ENCODE measurements at places on chromosomes 12 and 14.

DNA sequence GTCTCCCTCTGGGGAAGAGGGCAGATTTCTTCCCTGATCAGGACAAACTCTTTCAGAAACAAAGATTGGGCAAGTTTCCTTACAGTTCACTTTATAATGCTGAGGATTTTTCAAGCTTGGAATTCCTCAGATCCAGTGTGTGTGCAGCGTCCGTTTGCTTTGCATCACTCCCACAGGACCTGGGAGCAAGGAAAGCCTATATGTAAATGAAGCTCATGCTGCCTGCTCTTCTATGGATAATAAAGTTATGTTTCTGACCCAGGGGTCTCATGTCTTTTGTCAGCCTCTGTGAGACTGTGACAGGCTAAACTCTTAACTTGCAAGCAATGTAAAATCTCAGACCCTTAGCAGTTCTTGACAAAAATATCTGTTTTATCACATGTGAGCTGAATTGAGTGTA is 41.6 kb downstream of the TRHDE start:
- DNase-seq = no peak

DNA sequence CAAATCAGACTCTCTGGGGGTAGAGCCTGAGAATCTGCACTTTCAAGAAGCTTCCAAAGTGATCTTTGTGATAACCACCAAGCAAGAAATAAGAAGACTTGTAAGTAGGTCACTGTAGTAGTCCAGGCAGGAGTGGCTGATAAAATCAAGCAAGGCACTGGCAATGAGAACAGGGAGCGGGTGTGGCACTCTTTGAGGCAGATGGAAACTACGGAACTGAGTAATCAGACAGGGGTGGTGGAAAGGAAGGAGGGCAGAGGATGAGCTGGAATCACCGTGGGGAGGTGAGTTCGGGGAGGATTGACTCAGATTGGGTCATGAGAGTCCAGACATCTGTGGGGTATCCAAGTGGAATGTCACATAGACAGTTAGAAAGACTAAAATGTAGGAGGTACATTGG is 44.4 kb upstream of the PLXNC1 start:
- no peak for DNase-seq

GRCh38 chr14:54579621-54580020 is 12.7 kb downstream of the SAMD4A start:
- DNase-seq = peak; percentile 62

- DNase-seq = no peak
Measured at GRCh38 chr12:3032770-3033538, 44.2 kb upstream of the TSPAN9 start.

DNA sequence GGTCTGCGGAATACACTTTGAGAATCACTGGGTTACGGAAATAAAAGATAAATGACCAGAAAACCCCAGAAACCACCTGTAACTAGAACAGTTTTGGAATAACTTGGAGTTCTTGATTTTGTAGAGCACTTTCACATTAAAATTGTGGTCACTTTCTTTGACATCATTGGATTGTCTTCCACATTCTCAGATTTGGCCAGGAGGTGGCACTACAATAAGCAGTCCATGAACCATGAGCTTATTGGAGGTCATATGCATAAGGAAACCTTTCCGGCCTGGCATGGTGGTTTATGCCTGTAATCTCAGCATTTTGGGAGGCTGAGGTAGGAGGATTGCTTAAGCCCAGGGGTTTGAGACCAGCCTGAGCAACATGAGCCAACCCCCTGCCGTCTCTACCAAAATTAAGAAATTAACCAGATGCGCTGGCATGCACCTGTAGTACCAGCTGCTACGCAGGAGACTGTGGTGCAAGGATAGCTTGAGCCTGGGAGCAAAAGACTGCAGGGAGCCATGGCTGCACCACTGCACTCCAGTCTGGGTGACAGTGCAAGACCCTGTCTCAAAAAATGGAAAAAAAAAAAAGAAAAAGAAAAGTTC is 107.7 kb upstream of the CAND1 start:
- peak; percentile 47 for DNase-seq

- DNase-seq = no peak
Measured at GRCh38 chr14:96198430-96199130, 6.1 kb upstream of the BDKRB2 start.

DNA sequence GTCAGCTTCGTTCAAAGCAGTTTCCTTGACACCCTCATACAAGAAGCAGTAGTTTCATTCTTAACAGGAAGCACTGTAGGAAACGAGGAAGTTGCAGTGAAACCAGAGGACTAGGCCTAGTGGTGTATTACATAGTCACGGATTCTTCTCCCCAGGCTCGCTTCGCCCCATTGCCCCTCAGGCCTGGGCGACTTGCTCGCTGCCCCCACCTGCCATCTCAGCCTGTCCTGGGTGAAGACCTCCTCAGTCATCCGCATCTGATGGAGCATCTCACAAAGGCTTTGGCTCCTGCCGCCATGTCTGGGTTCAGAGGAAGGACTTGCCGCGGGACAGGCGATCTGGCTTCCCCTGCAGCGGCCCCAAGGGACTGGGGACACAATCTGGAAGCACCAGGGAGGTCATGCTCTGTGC is 93.5 kb downstream of the LMNTD1 start:
- DNase-seq = no peak

DNA sequence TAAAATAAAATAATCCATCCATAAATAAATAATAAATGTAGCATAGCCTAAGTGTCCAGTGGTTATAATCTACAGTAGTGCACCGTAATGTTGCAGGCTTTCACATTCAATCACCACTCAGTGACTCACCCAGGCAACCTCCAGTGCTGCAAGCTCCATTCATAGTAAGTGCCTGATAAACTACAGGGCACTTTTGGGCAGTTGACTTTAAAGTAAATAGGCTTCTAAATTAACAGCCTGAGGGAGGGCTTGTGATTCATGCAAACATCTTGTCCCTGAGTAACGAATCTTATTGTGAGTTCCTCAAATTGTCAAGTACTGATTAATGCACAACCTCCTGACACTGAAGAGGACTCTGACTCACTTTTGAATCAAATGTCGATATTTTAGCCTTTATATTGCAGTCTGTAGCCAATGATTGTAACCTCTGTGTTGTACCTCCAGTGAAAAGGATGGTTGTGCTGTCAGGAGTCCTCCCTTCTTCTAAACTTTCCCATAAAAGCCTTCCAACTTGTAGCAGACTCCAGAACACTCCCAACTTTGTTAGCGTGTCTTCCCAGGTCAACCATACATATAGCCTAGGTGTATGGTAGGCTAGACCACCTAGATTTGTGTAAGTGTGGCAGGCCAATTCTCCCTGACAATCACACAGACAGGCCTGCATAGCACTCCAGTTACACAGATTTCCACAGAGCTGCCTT is 55.0 kb upstream of the BICD1 start:
- DNase-seq = peak; percentile 88

DNA sequence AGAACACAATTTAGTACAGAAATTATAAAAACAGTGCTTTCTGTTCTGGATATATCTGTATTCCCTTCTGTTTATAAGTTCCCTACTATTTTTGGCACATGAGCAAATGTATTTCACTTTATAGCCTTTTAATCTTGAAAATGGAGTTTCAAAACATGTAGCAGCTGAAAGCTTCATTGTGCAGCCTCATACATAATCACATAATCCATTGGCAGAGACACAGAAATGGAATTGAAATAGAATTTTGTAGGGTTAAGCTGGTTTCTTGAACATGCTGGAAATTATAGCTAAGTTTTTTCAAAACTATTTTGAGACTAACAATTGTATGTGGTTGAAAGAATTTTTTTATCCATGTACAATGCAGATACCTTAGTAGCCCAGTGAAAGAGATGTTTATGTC is 614.3 kb upstream of the MDGA2 start:
- no peak for DNase-seq

- peak; percentile 58 for DNase-seq
Measured at GRCh38 chr14:31582286-31582691, 21.1 kb downstream of the NUBPL start.

DNA sequence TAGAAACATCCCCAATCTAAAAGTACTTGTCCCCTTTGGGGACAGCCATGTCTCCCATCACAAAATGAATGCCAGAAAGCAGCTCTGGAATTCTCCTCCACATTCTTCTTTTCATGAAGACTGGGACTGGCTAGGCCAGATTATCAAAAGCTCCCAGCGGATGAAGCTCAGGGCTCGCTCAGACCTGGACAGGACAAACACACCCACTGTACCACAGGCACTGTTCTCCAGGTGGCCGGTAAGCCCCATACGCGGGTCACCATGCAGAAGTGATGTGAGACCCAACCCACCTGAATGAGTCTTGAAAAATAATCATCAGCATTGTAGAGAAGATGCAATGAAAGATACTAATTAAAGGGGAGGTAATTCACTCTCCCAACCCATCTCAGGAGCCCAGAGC is 85.1 kb downstream of the GCH1 start:
- DNase-seq = no peak

- peak; percentile 19 for DNase-seq
Measured at GRCh38 chr12:69620921-69621320, 10.2 kb upstream of the LRRC10 start.

GRCh38 chr14:34646570-34647255 is 16.8 kb upstream of the SNX6 start:
- DNase-seq = no peak
